ENCODE measurements at places on chromosomes 4 and X.

- peak; percentile 45 for DNase-seq
These were observed 178.1 kb downstream of the MAML3 start for GRCh38 chr4:139975830-139976272.

DNA sequence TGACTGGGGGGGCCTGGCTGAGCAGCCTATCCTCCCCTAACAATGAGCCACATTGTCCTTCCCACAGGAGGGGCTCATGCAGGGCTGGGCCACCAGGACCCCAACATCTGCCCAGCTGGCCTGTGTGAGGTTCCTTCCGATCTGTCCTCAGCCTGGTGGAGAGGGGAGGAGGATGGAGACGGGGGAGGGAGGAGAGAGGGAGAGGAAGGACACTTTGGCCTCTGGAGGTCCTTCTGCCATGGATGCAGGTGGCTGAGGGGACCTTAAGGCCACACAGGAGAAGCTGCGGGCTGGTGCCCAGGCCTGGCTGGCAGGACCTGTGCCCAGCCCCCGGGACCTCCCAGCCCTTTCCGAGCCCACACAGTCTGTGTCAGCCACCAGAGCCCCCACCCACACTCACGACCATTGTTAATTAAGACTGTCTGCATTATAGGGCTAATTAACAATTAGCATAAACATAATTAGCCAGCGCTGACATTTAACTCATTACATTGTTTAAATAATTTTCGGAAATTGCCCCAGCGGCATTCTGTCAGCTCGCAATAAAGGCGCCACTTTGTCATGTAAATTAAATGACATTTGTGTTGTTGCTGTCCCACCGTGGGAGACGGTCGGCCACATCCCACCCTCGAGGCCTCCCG is 53.0 kb upstream of the NKX1-1 start:
- DNase-seq, result no peak

DNA sequence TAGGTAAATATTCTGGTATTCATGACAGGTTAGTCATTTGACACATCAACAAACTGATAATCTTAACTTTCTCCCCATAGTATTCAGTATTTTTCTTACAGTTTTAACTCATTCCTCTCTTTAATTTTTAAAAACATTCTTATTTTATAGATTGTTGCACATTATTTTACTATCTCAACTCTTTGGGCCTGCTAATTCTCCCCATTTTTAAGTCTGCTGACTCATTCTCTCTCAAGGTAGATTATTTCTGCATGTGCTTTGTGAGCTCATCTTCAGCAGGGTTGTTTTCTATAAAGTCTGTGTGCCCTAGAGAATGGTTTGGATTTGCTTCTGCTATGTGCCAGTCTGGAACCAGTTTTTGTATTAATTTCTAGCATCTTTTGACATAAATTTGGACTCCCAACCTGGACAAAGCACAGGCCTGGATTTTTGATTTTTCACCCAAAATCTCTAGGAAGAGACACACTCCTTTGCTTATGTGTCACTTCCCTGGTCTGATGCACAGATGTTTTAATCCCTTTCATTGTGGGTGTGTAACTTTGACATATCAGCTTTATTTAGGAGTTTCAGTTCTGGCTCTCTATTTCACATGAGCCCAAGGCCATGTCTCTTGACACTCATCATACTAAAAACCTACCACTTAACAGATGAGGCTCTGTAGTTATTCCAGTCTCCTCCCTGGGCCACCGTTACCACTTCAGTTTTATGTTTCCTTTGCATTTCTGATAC is 194.3 kb upstream of the PGRMC2 start:
- DNase-seq, result no peak

GRCh38 chr4:183350317-183351071 is 28.3 kb upstream of the CLDN24 start:
- no peak for DNase-seq

DNA sequence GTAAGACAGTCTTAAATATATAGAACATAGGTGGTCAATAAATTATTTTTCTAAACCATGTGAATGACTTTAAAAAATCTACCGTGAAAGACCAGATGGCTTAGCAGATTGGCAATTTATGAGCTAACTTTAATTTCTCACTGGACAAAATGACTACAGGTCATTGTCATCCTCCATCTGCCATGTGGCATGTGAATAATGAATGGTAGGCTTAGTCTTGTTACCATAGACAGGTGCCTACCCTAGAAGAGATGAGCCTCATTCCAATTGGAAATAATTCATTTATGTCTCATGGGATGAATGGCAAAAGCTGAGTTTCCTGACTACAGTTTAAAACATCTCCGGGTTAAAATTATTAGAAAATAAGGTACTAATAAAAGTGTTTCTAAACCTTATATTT is 1043.3 kb downstream of the FAT4 start:
- no peak for DNase-seq

GRCh38 chr4:10664408-10664807 is 20.2 kb downstream of the CLNK start:
- DNase-seq, result peak; percentile 97

- DNase-seq, result no peak
These were observed 93.6 kb downstream of the IRF2 start for GRCh38 chr4:184380707-184381106.

GRCh38 chr4:43993196-43993902 is 455.3 kb downstream of the KCTD8 start:
- DNase-seq, result no peak

- no peak for DNase-seq
These were observed 57.0 kb upstream of the RAP1GDS1 start for GRCh38 chr4:98204236-98204553.

All from astrocyte of the spinal cord (primary cell).